ENCODE measurements at places on chromosomes 6 and 20.
A peak's percentile ranks its signal among the peaks of the same experiment; 100 is the strongest.

- DNase-seq, result no peak
These were observed 126.5 kb upstream of the QKI start for GRCh38 chr6:163288066-163288465.

- DNase-seq, result no peak
These were observed 29.1 kb upstream of the FBXL4 start for GRCh38 chr6:98976674-98977385.

- peak; percentile 21 for DNase-seq
These were observed 115.8 kb downstream of the MANEA start for GRCh38 chr6:95693108-95693507.

DNA sequence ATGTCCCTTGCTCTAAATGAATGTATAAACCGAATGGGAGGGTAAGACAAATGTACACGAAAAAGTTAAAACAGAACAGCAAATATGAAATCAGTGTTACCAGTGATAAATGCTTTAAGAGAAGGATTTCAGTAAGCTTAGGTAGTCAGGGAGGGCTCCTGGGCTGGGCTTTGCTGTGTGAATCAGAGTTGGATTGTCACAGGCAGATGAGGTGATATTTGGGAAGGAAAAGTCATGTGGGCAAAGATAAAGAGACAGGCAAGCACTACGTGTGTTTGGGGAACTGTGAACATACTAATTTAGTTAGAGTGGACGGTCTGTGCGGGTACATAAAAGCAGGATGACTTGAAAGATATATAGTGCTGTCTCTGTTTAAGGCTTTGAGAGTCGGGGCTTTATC, 114.8 kb downstream of the CRYBG1 start:
- DNase-seq, result no peak

GRCh38 chr6:129767776-129768485, 58.0 kb upstream of the ARHGAP18 start:
- no peak for DNase-seq

DNA sequence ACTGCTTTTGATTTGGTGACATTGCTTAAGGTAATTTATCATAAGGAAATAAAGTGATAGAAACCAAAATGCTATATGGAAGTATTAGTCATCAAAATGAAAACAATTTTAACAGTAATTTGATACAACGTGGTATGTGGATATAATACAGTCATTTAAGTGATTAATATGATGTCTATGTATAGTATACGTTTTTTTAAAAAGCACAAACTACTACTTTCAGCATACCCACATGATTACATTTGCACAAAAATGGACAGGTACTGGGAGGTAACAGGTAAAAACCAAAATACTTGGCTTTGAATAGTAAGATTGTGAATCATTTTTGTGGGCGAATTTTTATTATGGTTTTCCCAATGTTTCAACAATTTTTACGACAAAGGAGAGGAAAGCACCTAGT, 97.6 kb downstream of the OGFRL1 start:
- no peak for DNase-seq

DNA sequence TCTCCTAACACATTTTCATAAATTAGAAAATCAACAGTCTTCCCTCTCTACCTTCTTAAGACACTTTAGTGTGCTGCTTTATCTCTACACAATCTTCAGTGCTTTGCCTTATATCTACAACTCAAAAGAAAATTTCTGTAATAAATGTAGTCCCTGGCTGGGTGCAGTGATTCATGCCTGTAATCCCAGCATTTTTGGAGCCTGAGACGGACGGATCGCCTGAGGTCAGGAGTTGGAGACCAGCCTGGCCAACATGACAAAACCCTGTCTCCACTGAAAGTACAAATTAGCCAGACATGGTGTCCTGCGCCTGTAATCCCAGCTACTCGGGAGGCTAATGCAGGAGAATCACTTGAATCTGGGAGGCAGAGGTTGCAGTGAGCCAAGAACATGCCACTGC, 9.7 kb upstream of the EDN1 start:
- no peak for DNase-seq

- peak; percentile 26 for DNase-seq
These were observed 76.7 kb downstream of the FOXC1 start for GRCh38 chr6:1686117-1687098.

GRCh38 chr20:20369250-20370093, 1.6 kb downstream of the INSM1 start:
- peak; percentile 36 for DNase-seq

DNA sequence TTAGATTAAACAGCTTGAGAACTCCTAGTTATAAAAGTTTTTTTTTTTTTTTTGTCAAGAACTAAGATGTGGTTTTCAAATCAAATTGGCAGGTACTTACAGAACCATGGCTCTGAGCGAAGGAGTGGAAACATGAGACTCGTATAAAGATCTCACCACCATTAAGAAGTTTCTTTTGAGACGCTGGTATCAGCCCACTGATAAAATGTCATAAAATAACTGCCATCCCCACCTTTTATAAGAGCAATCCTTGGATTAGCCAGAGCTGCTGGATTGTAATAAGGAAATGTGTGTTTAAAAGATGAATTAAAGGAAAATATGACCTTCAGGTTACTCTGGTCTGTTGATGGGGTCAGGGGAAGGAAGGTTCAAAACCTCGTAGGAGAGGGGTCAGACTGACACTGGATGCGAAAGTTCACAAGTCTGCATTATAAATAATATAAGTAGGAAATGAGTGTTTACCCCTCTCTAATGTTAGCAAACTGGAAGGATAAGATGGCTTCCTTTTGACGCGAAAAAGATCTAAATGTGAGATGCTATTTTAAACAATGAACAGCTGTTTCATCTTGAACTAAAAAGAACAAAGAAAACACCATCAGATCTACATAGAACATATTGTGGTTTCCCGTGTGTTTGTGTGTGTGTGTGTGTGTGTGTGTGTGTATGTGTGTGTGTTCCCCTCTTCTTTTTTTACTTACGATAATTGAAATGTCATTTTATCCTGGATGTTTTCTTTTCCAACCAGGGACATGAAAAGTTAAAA, 386.8 kb upstream of the JAG1 start:
- DNase-seq, result no peak

GRCh38 chr6:14440940-14441781, 323.6 kb downstream of the CD83 start:
- no peak for DNase-seq

GRCh38 chr6:43724914-43725642, 37.5 kb upstream of the MRPS18A start:
- peak; percentile 56 for DNase-seq

GRCh38 chr6:150312395-150312794, 56.4 kb upstream of the IYD start:
- DNase-seq, result no peak

GRCh38 chr6:159541296-159541695, 151.7 kb downstream of the SOD2 start:
- DNase-seq, result no peak

DNA sequence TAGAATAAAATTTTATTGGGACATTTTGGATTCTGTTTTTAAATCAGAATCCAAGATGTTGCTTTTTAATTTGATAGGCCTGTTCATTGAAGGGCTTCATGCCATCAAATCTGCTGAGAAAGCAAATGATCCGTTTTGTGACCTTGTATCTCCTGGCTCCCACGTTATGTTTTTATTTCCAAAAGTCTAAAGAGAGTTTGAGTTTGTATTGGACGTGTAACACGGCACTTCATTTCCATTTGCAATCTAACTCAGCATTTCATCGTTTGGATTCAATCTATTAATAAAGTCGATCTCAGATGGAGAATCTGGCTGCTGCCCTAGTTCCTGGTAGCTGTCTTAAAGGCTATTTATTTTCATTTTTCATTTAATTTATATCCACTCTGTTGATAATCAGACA, 17.0 kb downstream of the KIF25 start:
- no peak for DNase-seq

- DNase-seq, result peak; percentile 71
These were observed 22.3 kb upstream of the RPP40 start for GRCh38 chr6:5025911-5026819.

DNA sequence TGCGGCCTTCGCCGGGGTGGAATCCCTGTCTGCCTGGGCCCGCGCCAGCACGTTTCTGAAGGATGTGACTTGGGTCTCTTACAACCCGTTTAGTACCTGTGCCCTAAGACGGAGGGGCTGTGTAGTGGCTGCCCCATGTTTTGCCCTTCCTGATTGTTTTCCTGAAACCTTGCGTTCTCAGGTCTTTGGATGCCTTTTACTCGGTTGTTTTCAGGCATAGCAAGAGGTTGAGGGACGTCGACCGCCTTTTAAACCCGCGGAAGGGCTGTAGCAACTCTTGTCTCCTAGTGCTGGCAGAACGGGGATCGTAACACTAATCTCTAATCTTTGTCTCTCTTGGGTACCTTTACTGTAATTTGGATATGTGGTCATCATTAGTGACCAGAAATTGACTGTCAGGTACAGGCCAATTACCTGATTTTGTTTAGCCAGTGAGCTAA, 706 bp upstream of the NANP start:
- DNase-seq, result no peak

- peak; percentile 84 for DNase-seq
These were observed 15.2 kb downstream of the CDH22 start for GRCh38 chr20:46293084-46293483.

GRCh38 chr6:117907601-117908245, 659 bp downstream of the SLC35F1 start:
- peak; percentile 58 for DNase-seq

DNA sequence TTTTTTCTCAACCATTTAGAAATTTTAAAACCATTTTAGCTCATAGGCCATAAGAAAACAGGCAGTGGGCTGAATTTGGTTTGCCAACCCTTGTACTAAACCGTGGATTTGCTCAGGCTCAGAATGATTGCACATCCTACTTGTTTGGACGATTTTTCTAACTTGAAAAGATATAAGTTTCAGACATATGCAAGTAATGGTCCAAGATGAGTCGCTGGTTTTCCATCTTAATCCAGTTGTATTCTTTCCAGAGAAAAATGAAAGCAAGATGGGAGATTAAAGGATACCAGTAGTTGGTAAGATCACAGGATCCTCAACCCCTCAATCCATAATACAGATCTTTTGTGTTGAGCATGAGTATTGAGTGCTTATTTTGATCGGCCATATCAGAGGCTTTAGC, 250.9 kb downstream of the TINAG start:
- no peak for DNase-seq

DNA sequence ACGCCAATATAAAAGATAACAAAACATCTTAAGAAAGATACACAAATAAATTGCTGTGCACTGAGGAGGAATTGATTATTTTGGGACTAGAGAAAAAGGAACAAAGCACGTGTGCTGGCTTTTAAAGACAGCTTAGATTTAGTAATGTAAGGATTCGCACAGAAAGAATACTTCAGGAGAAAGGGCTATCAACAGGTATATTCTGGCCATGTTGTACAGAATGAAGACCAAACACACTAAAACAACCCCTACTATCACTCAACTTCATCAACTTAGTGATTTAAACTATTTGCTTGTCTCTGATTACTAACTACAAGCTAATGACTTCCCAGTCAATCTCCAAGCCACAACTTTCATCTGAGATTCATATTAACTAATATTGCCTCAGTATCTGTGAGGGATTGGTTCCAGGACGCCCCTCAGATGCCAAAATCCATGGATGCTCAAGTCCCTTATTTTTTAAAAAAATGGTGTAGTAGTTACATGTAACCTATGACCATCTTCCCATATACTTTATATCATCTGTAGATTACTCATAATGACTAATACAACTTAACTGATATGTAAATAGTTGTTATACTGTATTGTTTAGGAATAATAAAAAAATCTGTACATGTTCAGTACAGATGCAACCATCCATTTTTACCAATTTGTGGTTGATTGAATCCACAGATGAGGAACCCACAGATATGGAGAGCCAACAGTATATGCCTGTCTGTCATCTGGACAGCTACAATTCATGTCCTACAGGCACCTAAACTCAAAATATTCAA, 4.5 kb downstream of the DEK start:
- no peak for DNase-seq

DNA sequence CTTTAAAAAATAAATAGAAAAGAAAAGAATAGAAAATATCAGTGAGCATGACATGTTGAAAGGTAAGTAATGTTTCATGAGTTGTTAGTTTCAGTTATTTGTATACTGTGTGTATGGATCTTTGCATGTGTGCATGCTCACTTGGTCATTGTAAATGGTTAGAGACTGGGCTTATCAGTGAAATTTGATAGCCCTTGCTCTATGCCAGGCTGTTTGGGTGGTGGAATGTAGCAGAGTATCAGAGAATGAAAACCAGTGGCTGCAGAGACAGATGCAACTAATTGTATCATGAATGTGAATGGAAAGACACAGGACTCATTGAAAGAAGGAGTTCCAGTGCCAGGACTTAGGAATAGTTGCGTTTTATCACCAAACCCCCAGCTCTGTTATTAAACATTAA, 4.2 kb downstream of the GSTA2 start:
- no peak for DNase-seq

DNA sequence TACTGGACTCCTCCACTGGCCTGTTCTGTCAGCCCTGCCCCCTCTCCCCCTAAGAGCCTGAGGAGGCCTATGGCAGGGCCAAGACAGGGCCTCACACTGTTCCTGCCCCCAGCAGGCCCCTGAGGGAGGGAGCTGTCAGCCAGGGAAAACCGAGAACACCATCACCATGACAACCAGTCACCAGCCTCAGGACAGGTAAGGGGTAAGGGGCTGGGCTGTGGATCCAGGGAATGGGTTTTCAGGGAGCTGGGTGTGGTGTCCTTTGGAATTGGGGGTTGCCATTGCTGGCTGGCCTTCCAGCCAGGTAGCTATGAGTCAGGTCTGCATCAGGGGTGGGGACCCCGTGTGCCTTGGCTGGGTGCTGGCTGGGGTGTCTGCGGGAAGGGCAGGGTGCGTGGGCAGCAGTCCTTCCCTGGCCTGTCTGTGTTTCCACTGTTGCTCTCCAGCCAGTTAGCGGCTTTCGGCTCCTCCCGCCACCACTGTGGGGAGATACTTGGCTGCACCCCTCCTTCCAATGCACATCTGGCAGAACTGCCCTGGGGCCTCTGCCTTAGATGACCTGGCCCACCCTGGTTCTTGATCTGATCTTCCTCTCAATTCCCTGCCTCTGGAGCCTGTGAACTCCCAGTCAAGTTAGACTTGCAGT, 3.9 kb downstream of the SLC29A1 start:
- peak; percentile 49 for DNase-seq

GRCh38 chr6:33405386-33405940, 5.4 kb upstream of the PHF1 start:
- DNase-seq, result no peak

GRCh38 chr20:54290636-54291035, 82.7 kb downstream of the PFDN4 start:
- DNase-seq, result no peak
